Activated naive CD4-positive, alpha-beta T cell treated with anti-CD3 and anti-CD28 coated beads for 36 hours (primary cell): ENCODE measurements at places on chromosomes 3 and 15.
A peak's percentile ranks its signal among the peaks of the same experiment; 100 is the strongest.

GRCh38 chr15:77819048-77819850, 186.5 kb upstream of the LINGO1 start:
- DNase-seq, result no peak

DNA sequence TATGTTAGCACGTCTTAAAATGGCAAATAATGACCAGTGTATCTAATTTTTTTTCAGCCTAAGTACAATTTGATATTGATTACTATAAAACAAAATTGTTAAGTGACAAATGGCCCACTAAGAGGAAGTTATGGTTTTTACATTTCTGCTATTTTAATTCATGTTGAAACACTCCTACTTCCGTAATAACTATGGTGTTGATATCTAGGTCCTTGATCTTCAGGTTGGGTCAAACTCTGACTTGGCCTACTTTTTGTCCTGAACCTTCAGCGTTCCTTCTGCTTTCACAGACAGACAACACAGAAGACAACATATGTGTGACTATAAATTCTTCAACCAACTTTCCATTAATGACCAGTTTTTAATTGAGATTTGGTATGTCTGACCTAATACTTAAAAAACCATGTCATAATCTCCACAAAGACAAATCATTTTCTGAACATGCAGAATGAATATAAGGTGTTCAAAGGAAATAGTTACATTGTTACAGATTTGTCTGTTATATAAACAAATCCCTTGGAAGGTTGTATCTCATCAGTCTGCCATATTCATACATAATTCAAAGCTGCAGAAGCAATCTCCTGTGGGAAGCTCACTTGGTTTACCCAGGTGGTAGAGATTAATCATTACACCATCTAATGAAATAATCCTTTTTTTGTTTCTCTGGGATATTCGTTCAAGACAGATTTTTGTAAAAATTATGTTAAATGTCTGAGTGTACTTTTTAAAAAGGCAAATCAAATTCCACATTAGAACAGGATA, 92.1 kb upstream of the TSPAN3 start:
- no peak for DNase-seq

DNA sequence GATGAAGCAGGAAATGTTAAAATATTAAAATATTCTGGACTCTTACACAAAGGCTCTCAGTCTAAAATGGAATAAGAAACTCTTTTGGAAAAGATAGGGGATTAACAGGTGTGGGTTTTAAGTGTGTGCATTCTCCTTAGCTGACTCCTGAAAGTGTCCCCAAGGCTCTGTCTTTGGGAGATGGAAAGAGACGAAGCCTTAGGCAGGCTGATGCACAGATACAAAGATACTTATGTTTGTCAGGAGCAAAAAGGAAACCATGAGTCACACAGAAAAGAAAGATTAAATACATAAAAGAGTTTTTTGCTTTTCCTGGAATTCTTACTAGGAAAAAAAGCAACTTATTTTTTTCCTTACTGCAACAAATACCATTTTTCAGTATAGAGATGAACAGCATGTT, 23.8 kb upstream of the ABI3BP start:
- DNase-seq, result no peak

DNA sequence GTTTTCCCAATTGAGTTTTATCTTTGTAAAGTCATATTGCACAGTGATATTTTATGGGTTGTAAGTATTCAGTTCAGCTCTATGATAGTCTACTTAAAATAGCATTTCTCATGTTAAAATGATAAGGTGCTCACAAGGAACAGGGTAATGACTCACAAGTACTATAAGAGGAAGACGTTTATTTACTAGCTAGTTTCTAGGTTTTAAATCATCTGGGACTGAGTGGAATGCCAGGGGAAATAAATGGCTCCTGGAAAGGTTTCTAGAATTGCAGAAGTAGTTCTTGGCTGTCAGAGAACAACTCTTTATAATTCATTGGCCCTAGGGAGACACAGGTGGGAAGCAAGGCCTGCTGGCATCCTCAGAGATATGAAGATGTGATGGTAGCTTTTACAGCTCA, 112.8 kb downstream of the CHDH start:
- no peak for DNase-seq

DNA sequence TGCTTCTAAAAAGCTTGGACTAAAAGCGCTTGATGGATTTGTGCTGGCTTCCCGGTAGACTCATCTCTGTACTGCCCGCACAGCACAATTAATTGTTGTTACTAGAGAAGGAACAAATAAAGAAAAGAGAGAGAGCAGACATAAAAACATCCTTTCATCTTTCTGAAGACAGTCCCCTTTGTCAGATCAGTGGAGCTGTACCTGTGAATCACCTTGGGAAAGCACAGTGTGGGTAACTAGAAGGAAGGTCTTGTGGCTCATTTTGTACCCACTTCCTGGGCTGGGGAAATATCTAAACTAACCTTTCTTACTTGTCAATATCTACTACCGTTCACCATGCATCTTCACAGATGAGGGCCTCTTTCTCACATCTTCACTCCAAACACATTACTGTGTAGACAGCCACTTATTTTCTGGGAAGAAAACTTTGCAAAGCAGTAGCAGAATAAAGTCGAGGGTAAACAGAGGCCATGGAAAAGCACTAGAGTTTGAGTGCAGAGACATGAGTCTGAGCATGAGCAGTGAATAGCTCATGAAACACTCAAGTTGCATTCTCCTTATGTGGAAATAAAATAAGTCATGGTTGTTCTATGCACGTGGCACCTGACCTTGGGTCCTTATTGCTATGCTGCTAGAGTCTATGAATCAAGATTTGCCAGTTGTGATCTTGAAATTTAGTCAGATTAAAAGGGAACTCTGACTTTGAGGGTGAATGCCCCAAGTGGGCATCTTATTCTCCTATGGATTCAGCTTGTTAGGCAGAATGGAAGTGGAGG, 169.3 kb downstream of the LPP start:
- peak; percentile 79 for DNase-seq

DNA sequence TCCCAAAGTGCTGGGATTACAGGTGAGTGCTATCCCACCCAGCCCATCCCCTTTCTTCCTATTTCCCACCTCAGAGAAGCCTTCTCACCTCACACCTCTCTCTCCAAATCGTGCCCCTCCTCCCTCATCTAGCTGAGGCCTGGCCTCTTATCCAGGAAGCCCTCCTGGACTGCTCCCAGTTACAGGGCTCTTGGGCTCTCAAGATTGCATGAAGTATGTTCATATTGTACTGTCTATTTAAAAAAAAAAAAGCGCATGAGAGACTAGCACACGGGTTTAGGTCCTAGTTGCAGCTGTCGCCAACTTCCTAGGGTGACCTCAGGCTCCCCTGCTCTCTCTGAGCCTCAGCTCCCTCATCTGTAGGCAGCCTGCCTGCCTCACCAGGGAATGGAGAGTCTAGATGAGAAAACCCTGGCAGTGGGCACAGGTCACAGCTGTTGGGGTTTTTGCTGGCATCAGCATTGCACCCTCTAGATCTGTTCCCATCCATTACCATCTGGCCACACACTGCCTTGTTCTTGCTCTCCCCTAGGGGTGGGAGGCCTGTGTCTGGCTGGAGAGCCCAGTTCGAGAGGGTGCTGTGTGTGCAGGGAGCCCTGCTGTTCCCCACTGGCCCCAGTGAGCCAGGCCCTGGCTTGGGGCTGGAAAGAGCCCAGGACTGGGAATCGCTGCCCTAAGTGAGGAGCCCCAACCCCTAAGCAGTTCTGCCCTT, 24.2 kb upstream of the C15orf39 start:
- DNase-seq, result no peak

- DNase-seq, result no peak
Measured at GRCh38 chr3:116423945-116424344, 21.3 kb downstream of the LSAMP start.

GRCh38 chr3:59540241-59540640, 490.4 kb upstream of the CFAP20DC start:
- DNase-seq, result no peak
